ENCODE measurements at places on chromosomes 4 and X.

GRCh38 chr4:147525494-147526271 lies 44.8 kb downstream of the EDNRA start:
- no peak for DNase-seq

DNA sequence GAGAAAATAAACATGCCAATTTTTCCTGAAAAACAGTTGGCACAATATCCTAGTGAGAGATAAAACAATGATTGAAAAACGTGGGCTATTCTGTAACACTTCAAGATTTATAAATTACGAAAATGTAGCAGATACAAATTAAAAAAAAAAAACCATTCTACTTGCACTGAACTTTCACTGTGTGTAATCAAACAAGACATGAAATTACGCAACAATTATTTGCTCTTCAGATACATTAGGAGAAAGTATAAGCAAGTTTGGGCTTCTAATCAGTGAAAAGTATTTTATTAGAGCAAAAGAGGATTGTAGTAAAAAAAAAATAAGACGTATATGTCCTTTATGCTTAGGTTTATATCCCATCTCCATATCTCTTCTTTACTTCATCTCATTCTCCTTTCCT lies 320.4 kb downstream of the SPOCK3 start:
- DNase-seq, result no peak

GRCh38 chr4:142600952-142601351 lies 245.1 kb downstream of the INPP4B start:
- DNase-seq, result no peak

DNA sequence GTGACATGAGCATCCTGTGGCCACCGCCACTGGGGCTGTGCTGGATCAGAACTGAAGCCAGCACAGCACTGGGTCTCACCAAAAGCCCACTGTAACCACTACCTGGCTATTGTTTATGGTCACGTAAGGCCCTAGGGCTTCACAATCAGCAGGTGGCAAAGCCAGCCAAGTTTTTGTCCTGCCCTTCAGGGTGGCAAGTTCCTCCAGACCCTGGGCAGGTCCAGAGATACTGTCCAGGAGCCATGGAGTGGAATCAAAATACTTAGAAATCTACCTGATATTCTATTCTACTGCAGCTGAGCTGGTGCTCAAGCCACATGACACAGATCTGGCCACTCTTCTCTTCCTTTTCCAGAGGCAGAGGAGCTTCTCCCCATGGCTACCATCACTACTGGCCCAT lies 121.2 kb upstream of the CXXC4 start:
- no peak for DNase-seq

- no peak for DNase-seq
These were observed 182.7 kb upstream of the PCDH7 start for GRCh38 chr4:30537456-30537855.

- no peak for DNase-seq
These were observed 121.6 kb upstream of the GRID2 start for GRCh38 chr4:92182006-92182735.

DNA sequence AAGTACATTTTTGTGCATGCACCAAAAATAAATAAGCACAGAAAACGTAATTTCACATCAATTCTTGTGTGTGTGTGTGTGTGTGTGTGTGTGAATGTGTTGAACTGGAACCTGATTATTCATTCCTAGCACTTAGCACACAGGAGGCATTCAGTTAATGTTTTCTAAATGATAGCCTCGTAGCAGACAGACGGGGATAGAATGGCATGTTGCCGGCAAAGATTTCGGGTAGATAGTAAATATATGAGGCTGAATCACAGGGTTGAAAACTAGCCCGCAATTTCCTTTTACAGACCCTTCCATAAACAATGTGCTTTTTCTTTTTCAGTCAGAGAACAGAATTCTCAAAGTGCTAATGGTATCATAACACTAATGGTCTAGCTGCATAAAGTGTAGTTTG lies 13.5 kb downstream of the MAOB start:
- no peak for DNase-seq

GRCh38 chrX:28135378-28136047 lies 154.3 kb upstream of the DCAF8L1 start:
- DNase-seq, result no peak

GRCh38 chrX:100645106-100645505 lies 1.1 kb downstream of the SRPX2 start:
- DNase-seq, result no peak

DNA sequence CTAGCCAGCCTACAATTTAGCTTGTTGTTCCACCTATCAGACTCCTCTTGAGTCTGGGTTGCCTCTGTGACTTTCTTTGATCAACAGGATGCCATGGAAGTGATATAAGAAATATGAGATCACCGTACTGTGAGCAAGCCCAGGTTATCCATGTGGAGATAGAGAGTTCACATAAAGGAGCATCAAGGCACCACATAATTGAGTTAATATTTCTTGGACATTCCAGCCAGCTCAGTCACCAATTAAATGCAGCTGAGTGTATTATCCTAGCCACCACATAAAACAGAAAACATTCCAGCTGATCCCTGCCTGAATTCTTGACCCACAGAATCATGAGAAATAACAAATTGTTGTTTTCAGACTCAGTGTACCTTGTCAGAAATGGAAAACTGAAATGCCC lies 253.6 kb downstream of the PPP1R2C start:
- no peak for DNase-seq

GRCh38 chr4:141502755-141503154 lies 133.6 kb upstream of the IL15 start:
- DNase-seq, result no peak

DNA sequence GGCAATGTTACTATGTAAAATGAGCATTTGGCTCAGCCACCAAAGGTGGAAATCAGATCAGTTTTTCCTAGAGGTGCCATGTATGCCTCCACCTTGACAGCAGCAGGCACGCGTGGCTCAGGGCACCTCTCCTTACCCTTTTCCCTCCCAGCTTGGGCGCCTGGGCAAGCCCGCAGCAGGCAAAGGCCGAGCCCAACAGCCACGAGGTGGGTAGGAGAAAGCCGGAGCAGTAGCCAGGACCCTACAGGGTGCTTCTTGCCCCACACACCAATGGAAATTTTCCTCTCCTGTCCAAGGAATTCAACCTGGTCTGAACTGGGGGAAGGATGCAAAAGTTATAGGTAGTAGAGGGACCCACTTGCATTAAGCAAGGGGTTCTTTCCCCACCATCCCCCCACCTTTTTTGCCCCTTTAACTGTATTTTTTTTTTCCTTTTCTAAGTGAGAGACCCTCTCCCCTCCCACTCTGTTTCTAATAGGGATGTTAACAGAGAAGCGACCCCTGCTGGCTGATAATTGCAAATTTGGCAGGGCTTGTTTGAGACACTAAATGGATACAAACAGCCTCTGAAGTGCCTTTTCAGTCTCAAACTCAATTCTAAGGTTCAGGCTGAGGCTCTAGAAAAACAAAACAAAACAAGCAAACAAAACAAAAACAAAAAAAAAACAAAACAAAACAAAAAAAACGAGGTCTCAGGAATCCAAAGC lies 895.1 kb downstream of the PCDH18 start:
- no peak for DNase-seq

GRCh38 chr4:76096076-76096475 lies 21.6 kb downstream of the ART3 start:
- DNase-seq, result no peak

DNA sequence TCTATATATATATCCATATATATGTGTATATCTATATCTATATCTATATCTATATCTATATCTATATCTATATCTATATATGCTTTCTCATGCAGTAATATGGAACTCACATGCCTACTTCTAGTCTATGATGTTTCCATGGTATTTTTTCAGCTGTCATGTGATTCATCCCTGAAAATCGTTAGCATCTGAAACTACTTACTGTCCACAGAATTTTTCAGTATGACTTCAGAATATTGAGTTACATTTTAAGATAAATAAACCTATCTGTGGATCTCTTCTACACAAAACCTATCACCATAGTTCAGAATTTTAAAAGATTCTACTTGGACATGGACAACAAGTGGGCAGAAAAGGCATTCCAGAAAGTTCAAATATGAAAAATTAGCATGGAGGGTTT lies 855.1 kb upstream of the INTU start:
- no peak for DNase-seq

DNA sequence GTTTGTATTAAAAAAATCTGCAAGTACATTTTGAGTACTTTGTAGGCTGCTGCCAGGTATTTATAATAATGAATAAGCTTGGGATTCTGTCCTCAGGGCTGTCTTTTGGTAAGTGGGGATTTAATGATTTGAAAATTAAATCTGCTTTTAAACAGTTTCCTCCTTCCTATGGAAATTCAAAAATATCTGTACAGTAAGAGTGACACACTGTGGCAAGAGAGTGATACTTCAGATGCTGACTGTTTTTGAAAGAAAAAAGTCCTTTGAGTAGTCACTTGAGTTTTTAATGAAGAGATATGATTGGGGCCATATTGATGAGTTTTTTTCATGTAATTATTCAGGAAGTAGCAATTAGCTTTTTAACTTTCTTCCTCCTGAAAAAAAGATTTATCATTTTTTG lies 49.2 kb downstream of the SMARCAD1 start:
- DNase-seq, result no peak

- DNase-seq, result no peak
These were observed 1.5 kb upstream of the UGT2A3 start for GRCh38 chr4:68953056-68953596.

DNA sequence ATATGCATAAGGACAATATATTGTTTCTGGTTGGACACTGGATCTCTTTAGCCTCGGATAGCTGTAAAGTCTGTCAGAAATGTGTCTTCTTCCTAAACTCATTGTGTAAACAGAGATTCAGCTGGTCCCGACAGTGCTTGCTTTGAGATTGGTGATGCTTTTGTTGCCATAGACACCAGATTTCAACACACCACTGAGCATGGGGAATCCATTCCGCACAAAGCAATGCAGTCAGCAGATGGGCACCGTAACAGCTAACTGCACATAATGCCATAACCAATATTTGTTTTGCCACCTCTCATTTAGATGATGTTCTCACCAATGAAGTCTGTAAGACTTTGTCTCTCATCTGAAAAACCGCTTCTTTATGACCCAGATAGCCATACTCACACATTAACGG lies 33.3 kb upstream of the FAM47C start:
- no peak for DNase-seq

DNA sequence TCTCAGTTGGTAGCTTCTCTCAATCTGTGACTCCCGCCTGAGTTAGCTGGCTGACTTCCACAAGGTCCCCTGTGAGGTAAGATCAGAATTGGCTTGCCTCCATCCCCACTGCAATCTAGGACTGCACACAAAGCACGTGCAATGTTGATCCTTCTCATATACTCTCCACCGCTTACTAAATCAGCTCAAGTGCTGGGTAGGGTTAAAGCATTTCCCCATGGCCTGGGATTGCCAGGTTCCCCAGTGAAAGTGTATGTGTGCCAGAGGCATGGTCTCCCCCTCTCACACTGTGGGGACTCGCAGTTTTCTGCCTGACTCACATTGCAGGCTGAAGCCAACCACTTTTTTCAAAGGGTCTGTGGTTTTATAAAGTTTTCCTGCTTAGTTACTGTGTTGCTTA lies 886.9 kb downstream of the FAM133A start:
- DNase-seq, result no peak

DNA sequence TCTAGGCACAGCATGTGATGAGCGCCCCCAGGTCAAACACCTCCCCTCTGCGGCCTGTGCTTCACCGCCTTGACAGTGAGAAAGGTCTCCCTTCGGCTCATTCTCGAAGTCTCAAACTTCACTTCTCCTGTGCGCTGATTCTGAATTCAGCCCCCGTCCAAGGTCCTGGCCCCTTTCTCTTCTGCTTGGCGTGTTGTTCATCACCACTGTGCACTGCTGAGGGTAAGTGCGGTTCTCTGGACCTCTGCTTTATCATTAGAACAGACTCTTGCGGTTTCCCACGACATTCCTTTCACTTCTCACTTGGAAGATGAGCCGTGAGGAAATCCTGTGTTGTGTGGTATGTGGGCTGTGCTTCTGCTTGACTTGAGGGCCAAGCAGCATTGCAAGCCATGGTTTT lies 11.9 kb downstream of the HTT-AS start:
- DNase-seq, result no peak

GRCh38 chr4:89957046-89957926 lies 62.6 kb downstream of the MMRN1 start:
- DNase-seq, result no peak

GRCh38 chr4:4549534-4549933 lies 7.7 kb upstream of the STX18 start:
- no peak for DNase-seq

GRCh38 chrX:18981124-18981807 lies 2.6 kb downstream of the PHKA2 start:
- no peak for DNase-seq

GRCh38 chrX:16429406-16429805 lies 220.6 kb upstream of the S100G start:
- DNase-seq, result no peak

GRCh38 chr4:1047976-1048772 lies 36.7 kb downstream of the FGFRL1 start:
- DNase-seq, result no peak

DNA sequence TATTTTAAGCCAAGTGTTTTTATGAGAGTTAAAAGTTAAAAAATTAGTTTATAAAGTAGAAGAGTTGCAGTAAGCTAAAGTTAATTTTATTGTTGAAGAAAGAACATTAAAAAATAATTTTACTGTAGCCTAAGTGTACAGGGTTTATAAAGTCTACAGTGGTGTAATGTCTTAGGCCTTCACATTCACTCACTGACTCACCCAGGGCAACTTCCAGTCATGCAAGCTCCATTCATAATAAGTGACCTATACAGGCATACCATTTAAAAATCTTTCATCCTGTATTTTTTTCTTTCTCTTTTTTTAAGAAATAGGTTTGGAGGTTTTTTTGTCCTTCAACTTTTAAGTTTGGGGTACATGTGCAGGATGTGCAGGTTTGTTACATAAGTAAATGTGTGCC lies 87.9 kb upstream of the NR3C2 start:
- no peak for DNase-seq

DNA sequence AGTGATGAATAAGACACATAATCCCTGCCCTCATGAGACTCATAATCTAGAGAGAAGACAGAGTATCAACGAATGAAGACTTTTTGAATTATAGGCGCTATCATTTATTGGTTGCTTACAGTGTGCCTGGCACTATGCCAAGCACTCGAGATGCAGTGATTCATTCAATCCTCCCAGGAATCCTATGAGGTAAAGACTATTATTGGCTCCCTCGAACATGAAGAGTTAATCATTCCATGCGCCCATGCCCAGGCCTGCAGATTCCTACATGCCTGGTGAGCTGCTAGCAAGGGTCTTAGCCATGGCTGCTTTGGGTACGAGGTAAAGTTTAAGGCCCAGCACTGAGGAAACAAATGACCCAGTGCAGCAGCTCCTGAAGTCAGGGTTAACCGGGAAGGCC lies 47.0 kb downstream of the TEX13B start:
- DNase-seq, result no peak

GRCh38 chrX:69493193-69493592 lies 10.9 kb upstream of the NALF2 start:
- DNase-seq, result peak; percentile 33

DNA sequence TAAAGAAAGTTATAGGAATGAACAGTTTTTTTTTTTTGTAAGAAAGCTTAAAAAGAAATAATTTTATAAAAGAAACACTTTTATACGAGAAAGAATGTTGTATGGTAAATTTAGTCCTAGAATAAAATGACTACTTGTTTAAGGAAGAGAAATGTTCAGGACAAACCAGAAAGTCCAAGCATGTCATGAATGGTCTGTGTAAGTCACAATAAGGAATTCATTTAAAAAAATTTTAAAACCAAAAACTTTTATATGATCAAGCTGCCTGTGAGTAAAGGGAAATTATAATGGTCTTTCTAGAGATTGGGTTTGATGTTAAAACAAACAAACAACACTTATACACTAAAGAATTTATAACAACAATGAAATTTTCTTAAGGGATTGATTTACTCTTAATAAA lies 858.9 kb upstream of the PCDH7 start:
- DNase-seq, result no peak

All from CD4-positive, alpha-beta T cell treated with Interferon alpha-2 for 1 hour (primary cell).